NCI-H2171 treated with DMSO at 0.1 percent for 48 hours (cell line): ENCODE measurements at places on chromosomes 6 and 20.

GRCh38 chr20:56835829-56836550, 206.9 kb downstream of the TFAP2C start:
- no peak for DNase-seq

- no peak for DNase-seq
Measured at GRCh38 chr20:50027611-50028105, 44.9 kb downstream of the SNAI1 start.

- DNase-seq, result peak; percentile 61
Measured at GRCh38 chr6:26104457-26105108, 17.4 kb downstream of the HFE start.

- DNase-seq, result no peak
Measured at GRCh38 chr6:33144373-33144772, 47.9 kb downstream of the COL11A2 start.

- no peak for DNase-seq
Measured at GRCh38 chr6:109484122-109484521, 1.1 kb upstream of the ZBTB24 start.

DNA sequence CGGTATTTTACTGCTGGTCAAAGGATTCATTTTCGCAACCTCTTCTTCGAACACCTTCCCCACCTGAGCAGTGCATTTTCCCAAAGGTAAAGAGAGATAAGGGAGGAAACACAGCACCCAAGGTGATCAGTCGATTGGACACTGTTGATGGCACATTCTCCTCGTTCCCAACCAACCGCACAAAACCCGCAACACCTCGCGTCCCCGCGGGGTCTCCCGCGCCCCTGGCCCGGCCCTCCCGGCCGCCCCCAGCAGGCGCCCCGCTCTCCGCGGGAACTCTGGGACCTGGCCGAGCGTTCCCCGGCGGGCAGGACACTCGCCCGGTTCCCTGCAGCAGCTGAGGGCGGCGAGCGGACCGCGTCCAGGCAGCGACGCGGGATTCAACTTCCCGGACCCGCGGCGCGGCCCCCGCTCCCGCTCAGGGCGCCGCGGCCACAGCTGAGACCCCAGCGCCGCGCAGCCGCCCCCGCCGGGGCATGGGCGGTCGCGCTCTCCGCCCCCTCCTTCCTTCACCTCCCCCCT, 506 bp downstream of the RGS17 start:
- DNase-seq, result peak; percentile 29

DNA sequence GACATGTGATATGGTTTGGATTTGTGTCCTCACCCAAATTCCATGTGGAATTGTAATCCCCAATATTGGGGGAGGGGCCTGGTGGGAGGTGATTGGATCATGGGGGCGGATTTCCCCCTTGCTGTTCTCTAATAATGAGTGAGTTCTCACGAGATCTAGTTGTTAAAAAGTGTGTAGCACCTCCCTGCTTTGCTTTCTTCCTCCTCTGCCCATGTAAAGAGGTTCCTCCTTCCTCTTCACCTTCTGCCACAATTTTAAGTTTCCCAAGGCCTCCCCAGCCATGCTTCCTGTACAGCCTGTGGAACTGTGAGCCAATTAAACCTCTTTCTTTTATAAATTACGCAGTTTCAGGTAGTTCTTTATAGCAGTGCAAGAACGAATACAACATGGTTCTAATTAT, 2.1 kb upstream of the ZNF451 start:
- DNase-seq, result no peak

- no peak for DNase-seq
Measured at GRCh38 chr6:14641423-14642135, 524.0 kb downstream of the CD83 start.

DNA sequence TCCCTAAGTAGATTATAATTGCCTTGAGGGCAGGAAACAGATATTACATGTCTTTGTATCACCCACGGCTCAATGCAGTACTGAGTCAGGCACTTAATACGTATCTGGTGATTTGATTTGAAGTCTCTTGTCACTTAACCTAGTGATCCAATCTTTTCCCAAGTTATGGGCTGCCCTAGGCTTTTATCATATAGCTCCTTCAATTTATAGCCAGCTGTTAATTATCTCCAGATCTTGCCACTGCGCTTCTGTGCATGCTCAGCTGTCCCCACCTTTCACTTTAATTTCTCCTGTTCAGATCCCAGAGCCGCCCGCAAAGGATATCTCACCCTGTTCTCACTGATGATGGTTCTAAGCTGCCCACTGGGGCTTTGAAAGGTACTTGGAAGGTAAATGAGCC, 41.9 kb downstream of the SNHG17 start:
- no peak for DNase-seq

DNA sequence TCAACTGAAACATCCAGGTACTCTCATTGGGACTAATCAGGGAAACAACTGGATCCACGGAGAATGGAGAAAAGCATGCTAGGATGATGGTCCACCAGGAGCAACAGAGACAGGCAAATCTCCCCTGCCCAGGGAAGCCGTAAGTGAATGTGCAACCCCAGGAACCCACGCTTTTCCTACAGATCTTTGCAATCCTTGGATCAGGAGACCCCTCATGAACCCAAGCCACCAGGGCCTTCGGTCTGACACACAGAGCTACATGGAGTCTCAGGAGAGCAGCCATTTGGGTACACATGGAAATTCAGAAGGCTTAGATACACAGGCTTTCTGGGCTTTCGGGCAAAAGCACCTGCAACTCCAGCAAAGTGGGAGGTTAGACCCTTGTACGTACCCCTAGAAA, 122.1 kb upstream of the PTCHD4 start:
- DNase-seq, result no peak

DNA sequence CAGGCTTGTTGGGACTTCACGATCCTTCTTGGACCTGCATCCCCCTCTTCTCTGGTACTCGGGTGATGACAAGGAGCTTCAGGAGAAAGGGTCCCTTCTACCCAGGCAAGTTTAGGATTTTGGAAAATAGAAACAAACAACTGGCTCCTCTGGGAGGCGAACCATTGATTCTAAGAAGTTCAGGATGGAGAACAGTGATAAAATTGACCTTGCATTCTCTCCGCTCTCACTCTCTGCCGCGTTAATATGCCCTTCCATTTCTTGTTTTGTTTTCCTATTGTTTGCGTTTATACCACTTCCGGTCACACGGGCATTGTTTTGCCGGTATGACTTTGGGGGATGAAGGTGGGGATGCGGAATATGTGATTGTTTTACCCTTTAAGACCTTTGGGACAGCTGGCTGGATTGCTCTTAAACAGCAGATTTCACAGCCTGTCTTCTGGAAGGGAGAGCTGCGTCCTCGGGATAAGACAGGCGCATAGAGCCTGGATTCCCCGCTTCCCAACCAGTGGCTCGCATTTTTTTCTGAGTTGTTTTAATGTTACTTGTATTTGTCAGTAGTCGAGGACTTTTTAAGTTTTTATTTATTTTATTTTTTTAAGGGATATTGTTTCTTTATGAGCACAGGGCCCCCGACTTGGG, 144.3 kb upstream of the ZNF184 start:
- no peak for DNase-seq

DNA sequence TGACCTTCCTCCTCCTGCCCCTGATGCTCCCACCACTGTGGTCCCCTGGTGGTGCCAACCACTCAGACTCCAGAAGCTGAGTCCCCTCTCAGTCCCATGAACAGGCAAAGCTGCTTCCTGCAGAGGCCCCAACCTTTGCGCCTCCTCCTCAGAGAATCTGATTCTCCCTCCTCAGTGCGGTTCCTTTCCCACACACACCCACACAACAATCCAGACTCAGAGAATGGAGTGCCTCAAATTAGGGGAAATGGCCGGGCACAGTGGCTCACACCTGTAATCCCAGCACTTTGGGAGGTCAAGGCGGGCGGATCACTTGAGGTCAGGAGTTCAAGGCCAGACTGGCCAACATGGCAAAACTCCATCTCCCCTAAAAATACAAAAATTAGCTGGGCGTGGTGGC, 23.0 kb downstream of the RIPOR3 start:
- no peak for DNase-seq

GRCh38 chr6:3253597-3253961, 5.2 kb upstream of the PSMG4 start:
- no peak for DNase-seq

DNA sequence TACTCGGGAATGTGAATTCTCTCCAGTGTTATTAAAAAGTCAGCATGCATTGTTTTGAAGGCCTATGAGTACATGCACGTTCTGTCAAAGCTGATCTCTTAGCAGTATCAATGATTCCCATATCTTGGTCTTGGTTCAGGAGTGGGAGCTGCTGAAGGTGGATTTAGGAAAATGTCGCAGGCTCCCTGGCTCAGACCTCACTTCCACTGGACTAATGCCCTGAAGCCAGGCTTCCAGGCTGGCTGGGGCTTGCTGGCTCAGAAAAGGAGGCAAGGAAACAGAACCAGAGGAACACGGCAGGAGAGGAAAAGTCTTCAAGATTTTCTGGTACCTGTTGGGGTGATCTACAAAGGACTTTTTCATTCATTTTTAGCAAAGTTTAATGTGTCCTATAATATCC, 81.6 kb downstream of the OLIG3 start:
- DNase-seq, result no peak

DNA sequence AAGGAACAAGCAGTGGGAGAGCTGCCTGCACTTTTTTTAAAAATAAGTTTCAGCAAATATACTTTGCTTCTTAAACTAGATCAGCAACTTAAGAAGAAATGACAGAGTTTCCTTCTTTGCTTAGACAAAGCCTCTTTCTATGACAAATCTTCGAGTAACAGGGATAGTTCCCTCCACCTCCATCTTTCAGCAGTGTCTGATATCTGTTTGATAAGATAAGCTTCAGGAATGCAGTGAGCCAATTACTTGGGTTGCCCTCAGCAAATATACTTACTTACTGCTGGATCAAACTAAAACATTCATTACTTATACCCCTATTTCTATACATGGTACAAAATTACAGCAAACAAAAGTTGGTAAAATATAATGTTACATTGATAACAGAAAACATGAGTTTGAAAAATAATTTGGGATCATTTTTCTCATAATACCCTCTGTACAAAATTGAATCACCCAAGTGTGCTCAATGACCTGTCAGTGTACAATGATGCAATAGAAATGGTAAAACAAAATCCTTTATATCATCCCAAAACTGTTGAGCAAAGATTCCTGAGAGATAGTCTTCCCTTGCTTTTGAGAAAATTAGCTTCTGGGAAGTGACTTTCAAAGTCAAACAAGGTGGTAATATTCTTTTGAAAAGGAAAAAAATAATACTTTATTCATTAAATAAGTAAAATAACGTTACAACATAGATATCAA, 24.5 kb downstream of the FRK start:
- DNase-seq, result no peak

- no peak for DNase-seq
Measured at GRCh38 chr6:37025621-37026466, 20.4 kb downstream of the FGD2 start.
